ENCODE measurements at places on chromosomes 2 and 18.

DNA sequence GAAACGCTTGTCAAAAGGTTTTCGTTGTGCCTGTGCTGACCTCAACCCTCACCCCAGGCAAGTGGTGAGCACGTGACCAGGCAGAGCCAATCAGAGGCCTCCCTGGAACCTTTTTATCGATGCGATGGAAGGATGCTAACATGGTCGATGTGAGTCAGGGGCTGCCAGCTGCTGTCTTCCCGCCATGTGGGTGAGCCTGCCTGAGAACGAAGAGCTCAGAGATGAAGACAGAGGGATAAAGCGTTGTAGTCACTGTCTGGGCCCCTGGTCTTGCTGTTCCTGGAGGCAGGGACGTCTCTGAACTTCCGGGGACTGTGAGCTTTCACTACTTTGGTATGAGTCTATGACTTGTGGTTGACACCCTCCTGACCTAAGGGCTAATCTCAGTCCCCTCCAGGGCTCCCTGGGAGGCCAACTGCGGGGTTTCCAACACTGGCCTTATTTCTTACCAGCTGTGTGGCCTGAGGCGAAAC is 18.6 kb downstream of the DNMT3A start:
- DNase-seq: peak; percentile 78

- DNase-seq: no peak
These were observed 310.6 kb upstream of the SPRED2 start for GRCh38 chr2:65742977-65743376.

GRCh38 chr2:126649101-126649500 is 6.9 kb upstream of the GYPC start:
- no peak for DNase-seq

DNA sequence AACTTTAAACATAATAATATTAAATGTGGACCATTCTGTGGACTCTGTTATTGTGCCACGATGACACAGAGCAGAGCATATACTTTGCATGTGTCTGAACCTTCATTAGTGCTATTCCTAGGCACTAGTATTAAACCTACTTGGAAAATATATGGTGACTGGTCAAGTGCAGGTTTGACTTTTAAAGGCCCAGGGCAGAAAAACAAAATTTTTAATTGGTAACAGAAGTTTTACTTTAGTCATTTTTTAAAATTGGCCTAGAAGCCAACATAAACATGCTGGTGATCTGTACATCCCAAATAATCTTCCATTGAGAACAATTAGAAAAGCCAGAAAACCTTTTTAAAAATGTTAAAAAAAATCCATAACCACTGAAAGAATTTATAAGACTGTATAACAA is 16.6 kb downstream of the LDAH start:
- DNase-seq: no peak

DNA sequence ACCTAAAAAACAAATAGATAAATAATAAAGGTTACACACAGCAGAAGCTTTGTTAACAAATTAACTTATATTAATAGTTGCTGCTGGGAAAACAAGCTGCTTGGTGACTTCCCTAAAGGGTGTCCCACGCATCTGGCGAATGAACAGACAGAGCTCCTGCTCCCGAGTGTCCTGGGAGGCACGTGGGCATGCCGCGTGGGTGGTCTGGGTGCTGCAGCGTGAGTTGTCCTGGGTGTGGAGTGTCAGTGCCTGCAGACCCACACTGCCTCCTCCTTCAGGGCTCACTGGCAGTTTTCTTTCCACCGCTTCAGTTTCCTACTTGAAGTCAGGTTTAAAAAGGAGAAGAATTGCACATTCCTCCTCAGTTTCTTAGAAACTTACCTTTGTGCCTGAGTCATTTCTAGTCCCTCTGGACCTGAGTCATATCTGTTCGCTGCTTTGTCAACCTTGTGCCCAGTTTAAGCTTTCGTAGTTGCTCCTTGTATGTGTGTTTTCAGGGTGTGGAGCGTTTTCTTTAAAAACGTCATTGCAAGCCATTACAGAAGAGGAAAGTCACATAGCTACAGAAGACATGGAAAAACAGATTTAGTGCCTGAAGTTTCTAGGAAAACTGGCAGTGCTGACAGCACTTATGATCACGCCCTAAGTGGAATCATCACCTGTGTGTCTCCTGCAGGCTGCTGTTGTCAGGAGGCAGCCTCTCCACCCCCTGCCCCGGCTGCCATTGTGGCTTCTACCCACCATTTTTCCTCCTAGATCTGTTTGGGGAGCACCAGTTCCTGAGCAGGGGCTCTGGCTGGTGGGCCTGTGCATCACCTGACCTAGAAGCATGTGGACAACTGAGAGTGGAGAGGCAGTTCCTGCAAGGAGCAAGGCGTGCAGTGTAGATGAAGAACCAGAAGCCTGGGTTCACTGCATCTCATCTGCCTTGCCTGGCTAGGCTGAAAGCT is 24.5 kb downstream of the IMPA2 start:
- no peak for DNase-seq

GRCh38 chr2:14673351-14673875 is 40.9 kb downstream of the LRATD1 start:
- DNase-seq: no peak

DNA sequence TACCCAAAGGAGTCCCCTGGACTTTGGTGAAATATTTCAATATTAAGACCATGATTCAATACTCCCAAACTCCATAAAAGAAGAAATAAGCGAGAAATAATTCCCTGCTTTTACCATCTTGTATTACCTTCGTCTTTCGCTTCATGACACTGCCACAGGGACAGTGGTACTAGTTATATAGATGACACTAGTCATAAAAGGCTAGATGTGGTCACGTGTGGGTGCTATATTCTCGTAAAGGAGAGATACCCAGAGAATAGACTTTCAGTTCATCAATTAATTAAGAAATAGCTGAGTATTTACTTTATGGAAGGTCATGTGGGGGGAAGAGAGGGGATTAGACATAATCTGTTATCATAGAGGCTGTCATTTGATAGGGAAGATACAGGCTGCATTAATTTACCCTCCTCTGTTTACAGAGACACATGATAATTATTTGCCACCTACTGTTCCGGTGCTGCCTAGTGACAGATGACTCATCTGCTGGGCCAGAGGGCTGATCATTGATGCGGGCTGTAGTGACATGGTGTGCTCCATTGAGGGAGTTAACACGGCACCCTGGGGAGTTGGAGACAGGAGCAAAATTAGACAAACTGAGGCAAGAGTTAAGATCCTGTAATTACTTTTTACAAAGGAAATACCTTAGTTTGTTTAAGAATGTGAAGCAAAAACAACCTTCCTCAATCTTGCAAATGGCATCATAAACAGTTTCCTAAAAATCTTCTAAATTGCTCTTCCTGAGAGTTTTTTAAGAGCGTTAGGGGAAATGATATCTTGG is 78.2 kb upstream of the ITGB6 start:
- DNase-seq: no peak

GRCh38 chr2:102241616-102242305 is 54.9 kb downstream of the IL1RL2 start:
- no peak for DNase-seq
